ENCODE measurements at places on chromosomes 1 and 21.

DNA sequence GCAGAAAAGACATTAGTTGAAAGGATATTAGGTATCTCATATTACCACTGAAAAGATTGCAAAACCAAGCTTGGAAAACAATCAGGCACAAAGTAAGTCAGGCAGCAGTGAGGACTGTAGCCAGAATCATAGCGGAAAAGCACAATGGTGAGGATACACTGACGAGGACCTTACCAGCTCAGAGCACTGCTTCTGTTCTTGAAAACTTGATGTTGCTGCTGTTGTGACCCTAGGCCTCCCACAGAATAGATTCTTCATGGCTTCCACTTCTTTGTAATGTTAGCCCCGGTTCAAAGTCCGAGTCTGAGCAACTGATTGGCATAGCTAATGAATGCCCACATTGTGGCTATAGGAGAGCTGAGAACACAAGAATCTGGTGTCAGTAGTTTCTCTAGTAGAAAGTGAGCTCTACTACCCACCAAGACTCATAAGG, 45.2 kb upstream of the LRRC8C start:
- DNase-seq, result no peak

DNA sequence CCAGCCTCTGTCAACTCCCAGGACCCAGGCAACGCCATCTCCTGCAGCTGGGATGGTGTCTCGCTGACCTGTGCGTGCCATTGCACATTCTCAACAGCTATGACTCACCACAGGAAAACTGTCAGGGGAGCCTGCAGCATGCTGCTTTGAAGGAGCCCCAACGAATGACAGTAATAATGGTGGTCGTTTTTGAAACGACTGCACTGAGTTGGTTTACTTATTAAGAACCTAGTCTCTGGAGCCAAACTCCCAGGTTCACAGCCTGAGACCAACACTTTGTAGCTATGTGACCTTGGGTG, 21.6 kb downstream of the TCEA3 start:
- no peak for DNase-seq

- no peak for DNase-seq
Observed at GRCh38 chr1:58392083-58392482, 154.4 kb downstream of the OMA1 start.

DNA sequence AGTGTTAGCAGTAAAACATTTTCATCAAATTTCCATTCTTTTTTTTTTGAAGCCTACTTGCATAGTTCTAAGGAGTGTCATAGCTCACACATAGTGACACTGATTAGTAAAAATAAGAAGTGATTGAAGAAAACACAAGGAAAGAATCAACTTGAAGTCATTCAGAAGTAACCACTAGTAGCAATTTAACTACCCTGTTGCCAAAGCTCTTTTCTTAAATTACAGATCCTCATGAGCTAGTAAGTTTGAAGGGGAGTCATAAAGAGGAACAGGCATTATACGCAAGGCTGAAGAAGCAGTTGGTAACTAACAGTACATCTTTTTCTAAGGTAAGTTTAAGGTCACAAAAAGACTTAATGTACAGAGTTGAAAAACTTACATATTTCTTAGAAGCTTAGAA, 332.2 kb downstream of the CHRM3 start:
- DNase-seq, result no peak

- no peak for DNase-seq
Observed at GRCh38 chr1:53616511-53616910, 122.5 kb downstream of the GLIS1 start.

GRCh38 chr1:211349741-211350140, 23.1 kb downstream of the TRAF5 start:
- DNase-seq, result no peak

GRCh38 chr1:196355206-196355786, 252.9 kb downstream of the KCNT2 start:
- DNase-seq, result no peak

GRCh38 chr1:36321119-36321951, 2.1 kb downstream of the EVA1B start:
- DNase-seq, result no peak

- DNase-seq, result no peak
Observed at GRCh38 chr1:75361260-75361659, 227.1 kb downstream of the LHX8 start.

Measured in stimulated activated CD8-positive, alpha-beta memory T cell treated with anti-CD3 and anti-CD28 coated beads, Interleukin-4, amount 100 ng/mL, for 24 hours (primary cell).